ENCODE measurements at places on chromosomes 11 and 22.

GRCh38 chr11:76023236-76024068 is 182.8 kb downstream of the WNT11 start:
- DNase-seq, result no peak

- no peak for DNase-seq
Observed at GRCh38 chr22:49101873-49102272, 725.8 kb downstream of the BRD1 start.

DNA sequence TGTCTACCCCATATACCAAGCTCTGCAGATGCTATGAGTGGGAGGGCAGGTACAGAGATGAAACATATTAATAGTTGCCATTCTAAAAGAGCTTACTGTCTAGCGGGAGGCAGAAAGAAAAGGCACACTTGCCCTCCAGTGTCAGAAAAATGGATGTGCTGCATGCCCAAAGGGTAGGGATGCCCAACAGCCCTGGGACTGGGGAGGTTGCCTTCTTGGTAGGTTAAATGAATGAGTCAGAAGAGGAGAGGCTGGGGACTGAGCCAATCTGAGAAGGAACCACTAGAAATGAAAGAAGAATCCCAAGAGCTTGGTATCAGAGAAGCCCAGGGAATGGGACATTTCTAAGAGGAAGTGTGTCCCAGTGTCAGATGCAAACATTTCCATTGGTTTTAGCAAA is 1.2 kb downstream of the BIRC3 start:
- DNase-seq, result no peak

DNA sequence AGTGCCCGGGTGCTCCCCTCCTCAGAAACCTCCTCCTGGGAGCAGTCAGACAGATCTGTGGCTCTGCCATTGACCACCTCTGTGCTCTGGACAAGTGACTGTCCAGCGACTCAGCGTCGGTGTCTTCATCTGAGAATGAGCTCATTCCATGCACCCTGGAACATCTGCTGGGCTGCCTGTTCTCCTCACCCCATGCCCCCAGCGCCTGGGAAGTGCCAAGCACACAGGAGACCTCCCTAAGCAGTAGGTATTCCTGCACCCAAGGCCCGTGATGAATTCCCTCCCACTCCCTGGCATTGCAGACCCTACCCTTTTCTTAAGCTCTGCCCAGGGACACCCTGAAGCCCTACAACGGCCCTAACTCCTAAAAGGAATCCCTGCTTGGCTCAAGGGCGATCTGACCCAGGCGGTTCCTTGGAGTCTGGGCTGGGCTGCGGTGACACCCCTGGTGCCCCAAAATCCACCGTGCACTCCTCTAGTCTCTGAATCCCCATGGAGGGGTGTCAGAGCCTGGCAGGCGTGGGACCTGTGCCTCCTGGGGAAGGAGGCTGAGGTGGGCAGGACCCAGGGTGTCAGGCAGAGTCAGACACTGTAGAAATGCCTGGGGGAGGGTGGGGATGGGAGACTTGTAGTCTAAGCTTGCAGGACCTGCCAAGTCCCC is 92.0 kb downstream of the CEP164 start:
- no peak for DNase-seq

GRCh38 chr11:27467181-27467913 is 5.2 kb downstream of the LGR4 start:
- DNase-seq, result no peak

DNA sequence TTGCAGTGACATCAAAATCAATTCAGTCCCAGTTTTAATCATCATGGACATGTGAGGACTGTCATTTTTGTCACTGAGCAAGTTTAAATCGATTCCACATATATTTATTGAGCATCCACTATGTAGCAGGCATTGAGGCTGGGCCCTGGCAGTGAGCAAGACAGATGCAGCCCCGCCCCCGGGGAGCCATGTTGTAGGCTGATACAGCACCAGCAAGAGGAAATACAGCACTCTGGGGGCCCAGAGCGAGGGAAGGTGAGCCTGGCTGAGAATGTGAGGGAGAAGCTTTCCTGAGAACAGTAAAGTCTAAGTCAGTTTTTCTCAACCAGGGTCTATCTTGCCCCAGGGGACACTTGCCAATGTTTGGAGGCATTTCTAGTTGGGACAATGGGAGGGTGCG is 108.6 kb upstream of the ASPHD2 start:
- DNase-seq, result no peak

DNA sequence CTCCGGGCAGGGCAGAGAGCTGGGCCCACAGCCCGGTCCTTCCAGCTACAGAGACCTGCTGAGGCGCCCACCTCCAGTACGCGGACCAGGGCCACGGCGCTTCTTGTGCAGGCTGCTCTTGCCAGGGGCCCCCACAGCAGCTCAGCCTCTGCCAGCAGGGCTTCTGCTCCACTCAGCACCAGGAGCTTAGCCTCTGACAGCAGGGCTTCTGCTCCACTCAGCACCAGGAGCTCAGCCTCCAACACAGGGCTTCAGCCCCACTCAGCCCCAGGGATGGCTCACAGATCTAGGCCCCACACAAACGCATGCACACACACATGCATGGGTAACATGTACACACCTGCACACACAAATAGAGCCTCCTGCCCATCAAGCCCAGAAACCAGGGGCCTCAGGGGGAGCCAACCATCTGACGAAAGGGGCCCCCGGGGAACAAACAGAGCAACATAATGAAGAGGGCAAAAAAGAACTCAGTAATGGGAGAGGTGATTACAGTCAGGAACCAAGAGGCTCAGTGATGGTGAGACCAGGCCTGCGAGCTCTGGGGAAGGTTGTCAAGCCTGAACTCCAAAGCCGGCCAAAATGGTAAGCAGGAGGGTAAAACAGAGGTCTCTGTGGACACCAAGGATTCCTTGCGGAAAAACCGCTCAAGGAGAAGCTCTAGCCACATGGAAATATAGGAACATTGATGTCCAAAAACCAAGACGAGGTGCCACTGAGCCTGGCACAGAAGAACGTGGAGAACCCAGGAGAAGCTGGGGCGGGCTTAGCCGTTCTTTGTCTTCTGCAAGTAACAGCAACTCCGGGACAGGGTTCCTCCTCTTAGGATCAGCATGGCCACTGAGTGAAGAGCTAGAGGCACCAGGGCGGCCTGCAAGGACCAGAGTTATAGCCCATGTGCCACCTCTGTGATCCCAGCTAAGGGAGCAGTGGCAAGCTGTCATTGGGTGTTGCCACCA is 46.5 kb downstream of the GNB1L start:
- no peak for DNase-seq

- DNase-seq, result no peak
Observed at GRCh38 chr11:65100674-65101350, 4.8 kb downstream of the VPS51 start.

DNA sequence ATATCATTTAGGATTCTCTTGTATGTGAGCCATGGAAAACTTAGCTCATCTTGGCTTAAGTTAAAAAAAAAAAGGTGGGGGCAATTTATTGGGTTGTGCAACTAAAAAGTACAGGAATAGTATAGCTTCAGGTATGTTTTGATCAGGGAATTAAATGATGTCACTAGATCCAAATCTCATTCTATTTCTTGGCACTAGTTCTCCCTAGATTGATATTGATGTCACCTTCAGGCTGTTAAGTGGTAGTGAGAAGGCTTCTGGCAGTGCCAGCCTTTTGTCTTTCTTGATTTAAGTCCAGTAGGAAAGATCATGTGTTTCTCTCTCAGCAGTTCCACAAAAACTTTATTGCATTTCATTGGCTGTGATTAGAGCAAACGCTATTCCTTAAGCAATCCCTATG is 65.0 kb upstream of the ZBED5 start:
- DNase-seq, result no peak

DNA sequence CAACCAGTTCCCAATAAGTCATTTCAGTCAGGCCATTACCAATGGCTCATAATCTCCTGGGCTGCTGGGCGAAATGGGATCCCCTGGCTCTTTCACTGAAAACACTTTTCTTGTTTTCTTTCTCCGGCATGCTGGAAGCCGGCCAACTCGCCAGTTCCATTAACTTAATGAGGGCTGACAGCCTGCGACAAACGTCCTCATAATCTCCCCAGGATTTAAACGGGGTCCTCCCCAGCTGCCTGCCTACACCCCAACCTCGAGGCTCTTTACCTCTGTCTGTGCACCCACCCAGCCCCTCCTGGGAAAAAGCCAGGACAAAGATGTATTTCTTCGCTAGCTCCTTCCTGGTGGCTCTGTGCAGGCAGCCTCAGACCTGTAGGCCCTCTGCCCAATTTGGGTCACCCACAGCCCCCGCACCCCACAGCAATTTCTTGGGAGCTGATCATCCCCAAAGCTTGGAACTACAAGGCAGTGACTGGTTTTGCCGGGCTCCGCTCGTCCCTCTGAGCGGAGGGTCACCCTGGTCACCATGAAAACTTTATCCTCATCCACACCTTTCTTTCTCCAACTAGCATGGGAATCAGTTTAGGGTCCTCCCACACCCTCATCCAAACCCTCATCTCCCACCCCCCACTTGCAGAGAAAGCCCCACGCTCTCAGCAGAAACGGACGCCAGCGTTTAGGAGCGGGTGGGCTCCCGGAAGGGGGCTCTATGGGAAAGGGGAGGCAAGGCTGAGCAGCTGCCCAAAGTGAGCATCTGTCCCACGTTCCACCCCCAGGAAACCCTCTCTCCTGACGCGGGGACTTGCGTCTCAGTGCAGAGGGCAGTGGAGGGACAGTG is 51.1 kb upstream of the KCNQ1OT1 start:
- DNase-seq, result no peak

DNA sequence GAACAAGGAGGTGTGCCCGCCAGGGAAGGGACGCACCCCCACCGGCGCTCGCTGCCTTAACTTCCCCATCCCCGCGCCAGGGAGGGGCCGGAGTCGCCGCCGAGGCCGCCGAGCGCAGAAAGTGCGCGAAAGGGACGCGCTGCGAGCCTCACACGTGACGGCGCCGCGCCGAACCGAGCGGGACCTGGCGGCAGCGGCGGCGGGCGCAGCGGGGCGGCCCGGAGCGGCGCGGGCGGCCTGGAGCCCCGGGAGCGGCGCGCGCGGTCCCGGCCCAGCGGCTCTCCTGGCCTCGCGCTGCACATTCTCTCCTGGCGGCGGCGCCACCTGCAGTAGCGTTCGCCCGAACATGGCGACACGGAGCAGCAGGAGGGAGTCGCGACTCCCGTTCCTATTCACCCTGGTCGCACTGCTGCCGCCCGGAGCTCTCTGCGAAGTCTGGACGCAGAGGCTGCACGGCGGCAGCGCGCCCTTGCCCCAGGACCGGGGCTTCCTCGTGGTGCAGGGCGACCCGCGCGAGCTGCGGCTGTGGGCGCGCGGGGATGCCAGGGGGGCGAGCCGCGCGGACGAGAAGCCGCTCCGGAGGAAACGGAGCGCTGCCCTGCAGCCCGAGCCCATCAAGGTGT is at the start of gene SORL1:
TSS of gene SORL1 (plus strand) at position 329 of the 623 bp plus-strand sequence. CDS start at position 347, 18 bp downstream.
- DNase-seq, result peak; percentile 55

DNA sequence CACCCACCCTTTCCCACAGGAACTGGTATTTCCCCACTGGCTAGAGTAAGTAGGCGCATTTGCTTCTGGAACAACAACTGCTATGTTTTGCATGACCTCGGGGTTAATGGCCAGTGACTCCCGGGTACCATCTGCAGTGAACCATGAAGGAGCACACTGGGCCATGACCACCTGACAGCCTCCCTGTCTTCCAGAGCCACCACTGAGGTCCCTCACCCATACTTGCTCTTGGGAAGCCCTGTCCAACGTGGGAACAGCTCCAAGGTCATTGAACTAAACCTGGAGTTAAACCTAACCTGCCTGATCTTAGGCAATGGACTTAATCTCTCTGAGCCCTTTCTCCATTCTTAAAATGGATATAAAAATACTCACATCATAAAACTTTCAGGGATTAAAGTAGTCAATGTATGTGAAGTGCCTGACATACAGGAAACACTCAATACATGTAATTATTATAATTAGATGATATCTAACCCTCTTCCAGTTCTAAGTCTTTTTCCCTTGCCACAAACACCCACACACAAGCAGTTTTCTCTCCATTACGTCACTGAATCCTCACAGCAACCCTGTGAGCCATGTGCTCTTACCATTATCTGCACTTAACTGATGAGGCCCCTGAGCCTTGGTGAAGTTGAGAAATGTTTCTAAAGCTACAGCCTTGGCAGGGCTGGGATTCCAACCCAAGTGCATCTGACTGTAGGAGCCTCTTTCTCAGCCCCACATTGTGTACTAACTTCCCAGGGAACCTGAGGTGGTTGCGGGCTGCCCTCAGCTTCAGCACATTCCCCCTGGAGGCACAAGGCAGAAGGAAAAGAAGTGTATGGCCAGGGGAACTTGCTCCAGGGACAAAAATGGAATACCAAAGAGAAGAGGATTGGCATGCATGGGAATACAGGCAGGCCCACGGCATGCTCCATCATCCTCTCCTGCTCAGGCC is 74.5 kb upstream of the NCAM1 start:
- DNase-seq, result no peak

DNA sequence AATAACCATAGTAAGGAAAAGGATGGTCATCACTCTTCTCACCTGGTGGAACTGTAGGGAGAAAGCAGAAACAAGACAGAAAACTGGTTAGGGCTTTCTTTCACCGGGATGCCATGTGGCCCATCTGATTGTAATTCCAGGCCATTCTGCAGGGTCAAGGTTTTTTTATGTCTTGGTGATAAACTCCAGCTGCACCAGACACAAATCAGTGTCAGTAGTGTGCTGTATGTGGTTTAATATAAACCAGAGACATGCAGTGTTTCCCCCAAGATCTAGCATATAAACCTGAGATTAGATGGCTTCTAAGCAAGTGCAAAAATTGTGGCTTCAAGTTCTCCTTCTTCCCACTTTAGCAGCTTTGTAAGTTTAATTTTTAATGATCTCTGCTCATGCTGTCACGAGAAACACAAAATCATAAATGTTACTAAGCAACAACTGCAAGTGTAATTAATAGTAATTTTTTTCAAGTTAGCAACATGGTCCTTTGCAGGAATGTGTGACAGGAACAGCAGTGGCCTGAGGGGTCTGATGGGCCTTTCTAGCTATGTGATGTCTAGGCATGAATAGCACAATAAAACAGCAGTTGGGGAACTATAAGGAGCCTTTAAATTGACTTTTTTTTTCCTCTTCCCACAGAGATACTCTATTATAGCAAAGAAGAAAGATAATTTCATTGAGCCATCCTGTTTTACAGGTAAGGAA is 41.6 kb downstream of the BDNF start:
- DNase-seq, result no peak

- DNase-seq, result no peak
Observed at GRCh38 chr11:99316776-99317520, 296.2 kb downstream of the CNTN5 start.

GRCh38 chr11:68932358-68932757 is 28.7 kb downstream of the IGHMBP2 start:
- DNase-seq, result no peak

- no peak for DNase-seq
Observed at GRCh38 chr11:112320668-112321067, 60.0 kb upstream of the PLET1 start.

GRCh38 chr11:104856607-104857006 is 41.7 kb downstream of the CASP12 start:
- DNase-seq, result no peak

DNA sequence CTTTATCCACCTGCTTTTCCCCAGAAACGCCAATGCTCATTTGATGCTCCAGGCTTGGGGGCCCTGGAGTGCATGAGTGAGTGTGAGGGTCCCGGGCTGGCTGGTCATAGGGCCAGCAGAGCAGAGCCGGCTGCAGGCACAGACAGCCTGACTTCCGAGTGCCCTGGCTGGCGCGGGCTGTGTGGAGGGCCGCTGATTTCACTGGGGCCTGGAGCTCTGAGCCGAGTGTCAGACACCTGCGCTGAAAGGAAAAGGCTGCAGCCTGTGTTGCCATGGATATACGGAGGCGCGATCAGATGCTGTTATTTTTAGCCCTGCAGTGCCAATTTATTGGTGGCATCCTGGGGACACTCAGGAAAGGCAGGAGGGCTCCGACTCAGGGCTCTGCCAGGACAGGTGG is 87.6 kb downstream of the ST3GAL4 start:
- DNase-seq, result no peak

Data from iPS DF 6.9 (cell line).